ENCODE measurements at places on chromosomes 2 and 18. TPM values are rescaled to one million over a fixed set of nuclear protein-coding genes. Genes with fewer than 3 reads are reported as not detected.

DNA sequence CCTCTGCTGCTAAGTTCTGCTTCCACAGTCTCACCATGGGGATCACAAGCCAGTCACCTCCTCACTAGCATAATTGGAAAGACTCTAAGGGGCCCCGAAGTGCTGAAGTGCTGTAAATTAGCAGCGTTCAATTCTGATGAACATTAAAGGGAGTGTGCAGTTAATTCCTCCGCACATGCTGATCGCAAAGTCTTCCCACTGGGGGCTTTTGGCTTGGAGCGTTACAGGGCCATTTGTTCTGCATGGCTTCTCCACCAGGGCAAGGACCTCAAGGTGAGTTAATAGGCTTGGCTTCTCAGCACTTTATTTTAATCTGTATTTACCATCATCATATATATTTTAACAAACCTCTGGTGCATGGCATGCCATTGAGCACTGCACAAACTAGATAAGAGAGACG lies 216.3 kb upstream of the PARD3B start:
- DNase-seq, result no peak

The COL4A3 gene
- 1.1 TPM for total RNA-seq

GRCh38 chr18:76938619-76939018 lies 116.3 kb downstream of the ZNF236 start:
- no peak for DNase-seq

- no peak for DNase-seq
These were observed 120.1 kb downstream of the CACNB4 start for GRCh38 chr2:151978709-151979108.

The IL1RL2 gene
- 0.11 TPM for total RNA-seq

DNA sequence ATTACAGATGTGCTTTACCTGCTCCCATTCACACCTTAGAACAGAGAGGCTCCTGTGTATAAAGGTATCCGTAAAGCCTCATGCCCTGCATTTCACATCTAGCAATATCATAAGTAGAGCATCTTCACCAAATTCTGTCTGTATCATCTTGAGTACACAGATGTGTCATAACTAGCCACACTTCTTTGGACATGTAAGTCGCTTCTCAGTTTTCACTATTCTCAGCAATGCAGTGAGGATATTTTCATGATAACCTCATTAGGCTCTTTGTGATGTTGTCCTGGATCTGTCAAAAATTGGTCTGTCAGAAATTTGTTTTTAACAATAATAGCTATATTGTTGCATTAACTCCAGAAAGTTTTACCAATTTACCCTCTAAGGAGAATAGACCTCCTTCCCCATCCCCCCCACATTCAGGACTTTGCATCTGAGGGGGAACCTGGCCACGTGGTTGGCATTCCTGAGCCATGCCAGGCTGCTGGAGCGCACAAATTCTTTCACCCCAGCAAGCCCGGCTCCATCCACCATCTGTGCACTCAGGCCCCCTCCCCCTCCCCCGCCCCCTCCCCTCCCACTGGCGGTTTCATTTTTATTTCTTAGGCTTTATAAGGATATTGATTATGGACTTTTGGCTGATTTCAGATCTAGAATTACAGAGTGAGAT lies 34.1 kb downstream of the AGAP1 start:
- peak; percentile 44 for DNase-seq

The NTSR2 gene
- total RNA-seq, result not detected

DNA sequence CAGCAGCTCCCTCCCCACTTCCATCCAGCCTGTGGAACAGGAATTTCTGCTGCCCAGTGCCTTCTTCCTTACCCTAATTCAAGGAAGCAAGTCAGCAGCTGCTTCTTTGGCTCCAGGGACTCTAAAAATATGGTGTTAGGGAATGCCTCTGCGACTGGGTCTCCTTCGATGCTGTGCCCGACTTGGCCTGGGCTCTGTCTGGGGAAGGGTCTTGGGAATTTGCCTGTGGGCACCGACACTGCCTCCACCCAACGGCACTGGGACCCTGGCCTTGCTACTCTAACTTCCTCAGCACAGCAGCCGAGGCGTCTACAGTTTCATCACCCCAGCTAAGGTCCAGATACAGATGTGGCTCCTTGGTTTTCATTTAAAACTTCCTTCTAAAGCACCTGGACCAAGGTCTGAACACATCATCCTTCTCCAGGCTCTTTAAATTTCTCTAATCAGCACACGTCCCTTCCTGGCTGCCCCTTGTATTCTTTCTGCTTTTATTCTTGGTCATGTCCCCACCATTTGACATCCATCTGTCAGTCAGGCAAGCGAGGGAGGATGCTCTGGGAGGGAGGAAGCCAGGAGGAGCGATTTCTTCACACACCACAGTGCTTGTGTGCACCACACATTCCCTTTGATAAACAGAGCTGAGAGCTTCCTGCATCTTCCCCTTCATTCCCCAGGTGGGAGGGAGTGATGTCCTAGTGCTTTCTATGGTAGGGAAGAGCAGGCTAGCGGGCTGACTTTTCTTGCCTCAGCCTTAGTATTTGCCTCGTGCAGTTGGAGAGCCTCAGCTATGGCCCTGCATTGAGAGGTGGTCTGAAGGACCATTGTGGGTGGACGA lies 6.8 kb downstream of the LBH start:
- no peak for DNase-seq

- DNase-seq, result no peak
These were observed 150.9 kb upstream of the REV1 start for GRCh38 chr2:99640635-99641151.

DNA sequence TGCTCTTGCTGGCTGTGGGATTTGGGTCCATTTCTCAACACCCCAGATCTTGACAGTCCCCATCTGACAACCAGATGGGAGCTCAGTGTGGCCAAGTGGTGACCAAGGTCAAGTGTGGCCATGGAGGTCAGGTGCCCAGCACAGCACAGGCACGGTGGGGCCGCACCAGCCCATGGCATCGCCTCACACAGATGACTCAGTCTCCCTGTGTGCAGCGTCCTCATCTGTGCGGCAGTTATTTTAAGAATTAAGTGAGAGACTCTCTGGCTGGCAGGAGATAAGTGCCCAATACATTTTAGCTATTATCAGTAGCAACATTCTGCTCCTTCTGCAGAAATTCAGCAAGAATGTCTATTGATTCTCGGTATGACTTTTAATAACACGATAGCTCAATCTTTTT lies 167.2 kb downstream of the DDX1 start:
- no peak for DNase-seq

The BOLL gene
- total RNA-seq, result not detected

GRCh38 chr2:207688597-207688996 lies 22.8 kb upstream of the CCNYL1 start:
- DNase-seq, result no peak

DNA sequence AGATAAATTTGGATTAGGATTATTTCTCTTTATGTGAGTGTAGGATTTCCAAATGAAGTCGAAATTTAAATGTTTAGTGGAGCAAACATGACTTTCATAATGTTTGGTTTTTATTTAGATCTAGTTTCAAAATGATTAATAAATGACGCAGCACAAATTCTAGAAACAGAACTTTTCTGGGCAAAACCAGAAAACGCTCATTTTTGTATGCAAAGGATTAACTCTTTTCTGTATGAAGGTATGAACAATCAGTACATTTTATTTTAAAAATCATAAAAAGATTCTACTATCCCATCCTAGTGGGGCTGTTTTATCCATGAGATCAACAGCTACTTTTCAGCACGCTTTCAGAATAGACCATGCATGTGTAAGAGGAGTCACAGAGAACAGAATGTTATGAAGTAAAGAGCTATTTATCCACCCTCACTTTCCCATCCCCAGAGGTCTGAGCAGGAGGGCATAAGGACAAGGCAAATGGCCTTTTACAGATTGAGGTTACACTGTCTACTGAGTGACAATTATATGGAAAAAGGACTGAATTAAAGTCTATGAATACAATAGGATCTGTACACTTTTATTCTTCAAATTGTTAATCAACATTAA lies 270.8 kb downstream of the ZEB2 start:
- no peak for DNase-seq

GRCh38 chr2:19541884-19542283 lies 183.5 kb upstream of the OSR1 start:
- no peak for DNase-seq

GRCh38 chr2:146579147-146579930 lies 1265.5 kb upstream of the ACVR2A start:
- DNase-seq, result no peak

The ANKRD30BL gene
- total RNA-seq, result 0.39 TPM

The INO80B gene
- 15.8 TPM for total RNA-seq

DNA sequence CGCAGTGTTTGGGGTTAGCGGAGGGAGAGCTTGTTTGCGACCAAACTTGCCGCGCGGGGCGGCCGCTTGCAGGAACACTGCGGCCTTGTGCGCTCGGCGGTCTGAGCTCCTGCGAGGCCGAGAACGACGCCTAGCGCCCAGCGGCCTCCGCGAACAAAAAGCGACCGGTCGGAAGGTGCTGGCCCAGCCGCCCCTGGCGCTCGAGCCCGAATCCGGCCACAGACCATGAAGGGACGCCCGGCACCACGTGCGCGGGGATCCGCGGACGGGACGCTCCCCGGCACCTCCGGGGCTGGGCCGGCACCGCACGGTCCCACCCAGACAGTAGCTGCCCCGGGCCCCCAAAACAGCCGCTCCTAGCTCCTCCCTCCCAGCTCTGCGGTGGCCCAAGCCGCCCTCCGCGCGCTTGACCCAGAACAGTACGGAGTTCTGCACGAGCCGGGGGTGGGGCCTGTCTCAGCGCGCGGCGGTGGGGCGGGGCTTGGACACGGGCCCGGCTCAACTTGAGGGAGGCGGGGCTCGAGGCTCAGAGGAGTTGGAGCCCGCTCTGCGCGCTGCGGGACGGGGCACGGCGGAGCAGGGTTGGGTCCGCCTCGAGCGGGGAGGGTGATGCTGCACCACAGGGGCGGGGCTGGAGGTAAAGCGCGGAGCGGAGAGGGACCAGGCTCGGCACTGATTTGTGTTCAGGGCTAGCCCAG lies 664 bp upstream of the IMPA2 start:
- DNase-seq, result peak; percentile 100

GRCh38 chr18:74108460-74108859 lies 39.2 kb downstream of the FBXO15 start:
- no peak for DNase-seq

The SATB2 gene
- 22.1 TPM for total RNA-seq

DNA sequence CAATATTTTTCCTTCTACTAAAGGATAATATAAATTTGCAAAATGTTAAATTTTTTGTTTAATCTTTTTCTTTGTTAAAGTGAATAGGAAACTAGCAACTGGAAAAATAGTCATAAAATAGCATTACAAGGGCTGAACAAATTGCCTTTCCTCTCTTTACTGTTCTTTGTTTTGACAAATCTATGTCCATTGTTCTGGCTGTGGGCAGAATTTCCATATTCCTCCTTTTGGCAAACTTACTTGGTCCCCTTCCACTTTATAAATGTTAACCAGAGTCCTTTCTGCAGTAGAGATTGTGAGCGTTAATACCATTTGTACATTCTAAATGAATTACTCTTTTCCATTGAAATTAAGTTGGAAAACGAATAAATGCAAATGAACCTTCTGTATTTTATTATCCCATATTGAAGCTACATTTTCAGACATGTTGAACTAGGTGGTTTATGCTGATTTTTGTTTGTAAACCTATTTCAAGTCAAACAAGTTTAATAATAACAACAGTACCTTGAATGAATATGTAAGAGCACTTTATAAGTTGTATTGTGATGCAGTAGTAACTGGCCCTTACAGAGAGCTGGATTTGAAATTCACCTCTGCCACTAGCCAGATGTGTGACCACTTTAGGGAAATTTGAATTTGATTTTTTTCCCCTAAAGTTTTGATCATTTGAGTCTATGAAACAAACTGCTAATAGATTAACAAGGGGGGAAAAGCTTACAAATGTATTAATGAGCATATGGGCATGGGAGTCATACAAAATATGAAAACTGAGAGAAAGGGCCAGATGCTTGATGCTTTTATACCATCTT lies 3.3 kb downstream of the RNF125 start:
- DNase-seq, result no peak

GRCh38 chr2:120283649-120284048 lies 31.0 kb downstream of the RALB start:
- DNase-seq, result no peak

The CYP27A1 gene
- total RNA-seq, result 9.3 TPM

GRCh38 chr18:13296867-13297574 lies 78.5 kb downstream of the LDLRAD4 start:
- DNase-seq, result no peak

The SNED1 gene
- 3.2 TPM for total RNA-seq

The PAX8 gene
- total RNA-seq, result 0.66 TPM
